ENCODE measurements at places on chromosomes 7 and 10.

DNA sequence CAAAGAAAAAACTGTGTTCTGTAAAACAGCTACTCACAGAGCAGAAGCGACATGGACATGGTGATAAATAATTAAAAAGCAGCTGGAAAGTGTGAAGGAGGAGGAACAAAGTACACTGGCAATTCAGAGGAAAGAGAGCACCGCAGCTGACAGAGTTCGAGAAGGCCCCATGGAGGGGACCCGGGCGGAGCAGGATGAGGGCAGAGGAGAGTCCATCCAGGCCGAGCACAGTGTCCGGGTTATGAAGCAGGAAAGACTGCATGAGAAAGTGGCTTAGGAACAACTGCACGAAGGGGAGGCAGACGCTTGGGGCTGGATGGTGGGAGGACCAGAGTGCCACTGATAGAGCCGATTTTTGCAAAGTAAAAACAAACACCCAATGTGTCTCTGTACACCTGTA, 185.5 kb downstream of the ZMYND11 start:
- DNase-seq, result no peak

GRCh38 chr7:21946222-21946709, 567 bp upstream of the CDCA7L start:
- no peak for DNase-seq

- DNase-seq, result no peak
Observed at GRCh38 chr10:108582387-108582786, 1340.9 kb downstream of the XPNPEP1 start.

- no peak for DNase-seq
Observed at GRCh38 chr10:24331457-24331856, 122.5 kb downstream of the KIAA1217 start.

DNA sequence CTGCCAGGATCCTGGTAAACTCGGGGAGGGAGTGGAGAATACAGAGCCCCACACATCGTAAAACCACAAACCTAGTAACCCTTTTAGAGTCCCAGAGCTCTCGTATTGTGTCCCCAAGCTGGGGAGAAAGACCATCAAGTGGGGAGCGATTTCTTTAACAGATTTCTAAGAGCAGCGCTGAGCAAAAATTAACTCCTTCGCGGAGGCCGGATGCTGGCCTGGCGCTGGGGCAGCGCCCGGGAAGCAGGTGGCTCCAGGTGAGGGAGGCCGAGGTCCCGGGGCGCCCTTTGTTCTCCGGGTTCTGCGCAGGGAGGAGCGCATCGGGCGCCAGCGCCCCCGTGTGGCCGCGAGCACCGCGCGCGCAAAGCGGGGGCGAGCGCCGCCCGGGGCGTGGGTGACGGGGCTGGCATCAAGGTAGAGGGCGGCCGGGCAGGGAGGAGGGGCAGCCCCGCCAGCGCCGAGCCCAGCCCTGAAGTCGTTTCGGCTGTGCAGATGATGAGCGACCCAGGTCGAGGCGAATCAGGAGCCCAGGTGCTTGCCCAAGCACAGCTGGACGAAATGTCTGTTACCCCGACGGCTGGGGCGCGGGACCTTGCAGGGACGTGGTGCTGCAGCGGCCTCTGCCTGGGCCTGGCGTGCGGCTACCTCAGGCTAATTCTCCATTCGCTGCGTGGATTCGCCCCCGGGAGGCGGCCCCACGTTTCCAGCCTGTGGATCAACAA, 10.4 kb upstream of the FGFR2 start:
- DNase-seq, result peak; percentile 93

DNA sequence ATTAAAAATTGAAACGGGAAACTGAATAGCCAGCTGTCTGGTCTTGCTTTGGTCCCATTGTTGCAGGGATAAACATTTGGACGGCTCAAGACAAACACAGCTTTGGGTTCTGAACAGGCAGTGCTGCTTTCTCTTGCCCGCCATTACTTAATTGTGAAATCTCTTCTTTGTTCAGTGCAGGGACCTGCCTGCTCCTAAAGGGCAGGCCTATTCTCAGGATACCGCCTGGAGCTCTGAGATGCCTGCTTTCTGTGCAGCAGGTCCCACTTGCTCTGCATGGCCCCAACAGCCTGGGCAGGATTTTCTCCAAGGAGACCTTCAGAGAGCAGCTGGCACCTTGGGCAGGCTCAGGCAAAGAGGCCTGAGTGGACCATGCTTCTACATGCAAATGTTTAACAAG, 237.6 kb downstream of the KCNMA1 start:
- no peak for DNase-seq

GRCh38 chr10:101290881-101291280, 61.6 kb upstream of the LBX1 start:
- no peak for DNase-seq

- peak; percentile 10 for DNase-seq
Observed at GRCh38 chr7:3880228-3880987, 579.4 kb downstream of the SDK1 start.

DNA sequence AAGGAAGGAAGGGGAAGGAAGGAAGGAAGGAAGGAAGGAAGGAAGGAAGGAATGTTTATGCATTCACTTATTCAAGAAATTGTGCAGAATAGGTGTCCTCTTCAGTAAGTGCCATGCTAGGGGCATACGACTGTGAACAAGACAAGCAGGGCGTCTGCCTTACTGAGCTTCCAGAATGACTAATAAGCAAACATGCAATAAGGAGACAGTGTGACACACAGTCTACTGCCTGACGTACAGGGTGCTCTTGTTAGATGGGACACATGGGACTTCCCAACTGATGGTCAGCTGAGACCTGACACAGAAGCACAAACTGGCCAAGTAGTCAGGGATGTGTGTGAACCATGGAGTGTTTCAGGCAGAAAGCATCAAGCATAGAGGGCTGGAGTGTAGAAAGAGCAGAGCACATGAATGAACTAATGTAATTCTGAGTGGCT, 18.2 kb downstream of the DNAJC12 start:
- no peak for DNase-seq

- no peak for DNase-seq
Observed at GRCh38 chr7:65962033-65962432, 20.0 kb downstream of the GUSB start.

GRCh38 chr10:108902619-108903285, 1020.6 kb downstream of the XPNPEP1 start:
- peak; percentile 27 for DNase-seq

- no peak for DNase-seq
Observed at GRCh38 chr10:91974960-91975359, 51.4 kb downstream of the BTAF1 start.

DNA sequence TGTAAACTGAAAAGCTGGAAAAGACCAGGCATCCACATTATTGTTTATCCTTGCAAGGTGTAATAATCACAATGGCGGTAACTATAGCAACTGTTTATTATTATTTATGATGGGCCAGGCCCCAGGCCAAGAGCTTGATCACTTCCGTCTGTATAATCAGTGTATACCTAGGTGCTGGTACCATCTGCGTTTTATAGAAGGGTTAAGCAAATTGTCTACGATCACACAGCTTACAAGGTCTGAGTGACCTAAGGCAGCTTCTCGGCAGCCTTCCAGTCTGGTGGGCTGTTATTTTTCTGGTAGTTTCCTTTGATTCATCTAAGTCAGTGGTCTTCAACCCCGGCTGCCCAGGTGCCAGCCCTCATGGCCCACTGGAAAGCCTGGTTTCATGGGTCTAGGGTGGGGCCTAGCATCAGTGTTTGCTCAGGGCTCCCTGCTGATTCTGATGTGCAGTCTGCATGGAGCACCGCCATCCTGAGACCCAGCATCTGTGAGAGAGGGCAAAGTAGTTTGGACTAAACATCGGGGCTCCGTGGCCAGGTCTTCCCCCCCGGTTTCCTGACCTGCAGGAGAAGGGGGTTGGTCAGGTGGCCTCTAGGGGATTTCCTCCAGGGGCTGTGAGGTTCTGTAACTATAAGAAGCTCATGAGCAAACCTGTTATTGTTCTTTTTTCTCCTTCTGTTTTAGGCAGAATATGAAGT, 146.4 kb downstream of the RGS10 start:
- DNase-seq, result no peak

DNA sequence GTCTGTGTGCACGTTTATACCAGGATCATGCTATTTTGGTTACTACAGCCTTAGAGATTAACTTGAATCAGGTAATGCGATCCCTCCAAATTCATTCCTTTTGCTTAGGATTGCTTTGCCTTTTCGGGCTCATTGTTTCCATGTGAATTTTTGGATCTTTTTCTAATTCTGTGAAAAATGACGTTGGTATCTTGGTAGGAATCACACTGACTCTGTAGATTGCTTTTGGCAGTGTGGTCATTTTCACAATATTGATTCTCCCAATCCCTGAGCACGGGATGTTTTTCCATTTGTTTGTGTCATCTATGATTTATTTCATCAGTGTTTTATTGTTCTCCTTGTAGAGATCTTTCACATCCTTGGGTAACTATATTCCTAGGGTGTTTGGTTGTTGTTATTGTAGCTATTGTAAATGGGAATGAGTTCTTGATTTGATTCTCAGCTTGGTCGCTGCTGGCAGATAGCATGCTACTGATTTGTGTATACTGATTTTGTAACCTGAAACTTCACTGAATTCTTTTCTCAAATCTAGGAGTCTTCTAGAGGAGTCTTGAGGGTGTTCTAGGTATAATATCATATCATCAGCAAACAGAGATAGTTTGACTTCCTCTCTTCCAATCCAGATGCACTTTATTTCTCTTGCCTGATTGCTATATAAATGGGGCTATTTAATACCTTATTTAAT, 18.2 kb downstream of the SNX8 start:
- no peak for DNase-seq

DNA sequence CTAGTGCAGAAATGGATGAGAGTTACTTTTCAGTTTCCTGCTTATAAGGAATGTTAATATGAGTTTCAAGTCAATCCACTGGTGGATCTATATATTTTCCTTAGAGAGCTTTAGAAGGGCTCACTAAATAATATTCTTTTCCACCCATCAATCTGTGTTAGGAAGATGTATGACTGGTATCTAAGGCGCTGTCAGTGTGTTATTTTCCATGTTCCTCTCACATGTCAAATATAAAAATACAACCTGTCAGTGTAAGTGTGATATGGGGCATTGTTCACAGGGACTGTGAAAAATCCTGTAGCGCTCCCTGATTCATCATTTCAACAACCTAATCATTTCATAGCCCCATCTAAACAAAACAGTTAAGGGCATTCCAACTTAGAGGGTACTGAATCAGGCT, 203.1 kb downstream of the TMEM26 start:
- no peak for DNase-seq

GRCh38 chr7:111518264-111518663, 44.0 kb downstream of the IMMP2L start:
- DNase-seq, result no peak

DNA sequence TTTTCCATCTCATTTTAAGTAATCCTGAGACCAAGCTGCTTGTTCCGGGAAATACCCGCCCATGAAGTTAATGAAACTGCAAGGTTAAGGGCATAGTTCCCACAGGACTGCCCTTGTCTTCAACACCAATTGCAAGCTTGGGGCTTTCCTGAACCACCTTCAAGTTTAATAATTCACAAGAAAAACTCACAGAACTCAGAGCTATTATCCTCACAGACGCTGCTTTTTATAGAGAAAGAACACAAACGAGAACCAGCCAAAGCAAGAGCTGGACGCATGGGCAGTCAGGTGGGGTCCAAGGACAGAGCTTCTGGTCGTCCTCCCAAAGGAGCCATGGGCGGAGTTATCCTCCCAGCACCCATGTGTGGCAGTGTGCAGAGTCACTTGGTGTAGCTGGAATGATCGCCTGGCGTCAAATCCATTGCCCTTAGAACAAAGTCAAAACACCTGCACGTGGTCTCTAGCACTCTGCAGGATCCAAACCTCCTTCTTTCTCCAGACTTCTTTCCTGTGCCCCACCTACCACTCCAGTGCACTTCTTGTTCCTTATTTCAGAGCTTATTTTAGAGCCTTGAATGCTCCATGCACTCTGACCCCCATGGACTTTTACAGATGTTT, 56.7 kb downstream of the SNX10 start:
- DNase-seq, result peak; percentile 58
